Activated T-cell treated with anti-CD3 and anti-CD28 coated beads, Interleukin-2, amount 50 U/mL, for 72 hours (primary cell): ENCODE measurements at places on chromosomes 1 and 21. TPM values are rescaled to one million over a fixed set of nuclear protein-coding genes. Genes with fewer than 3 reads are reported as not detected.

Gene ATAD3B
- 25.3 TPM for total RNA-seq

GRCh38 chr1:55824251-55824640 is 609.1 kb upstream of the USP24 start:
- no peak overlapping the region for H3K27ac ChIP-seq
- no peaks in the 10 kb centered on the region for H3K4me1 ChIP-seq
- no peaks in the 10 kb centered on the region for H3K27me3 ChIP-seq
- H3K36me3 ChIP-seq, result no peaks in the 10 kb centered on the region
- DNase-seq, result no peak

Gene GJC2
- total RNA-seq, result 0.93 TPM

DNA sequence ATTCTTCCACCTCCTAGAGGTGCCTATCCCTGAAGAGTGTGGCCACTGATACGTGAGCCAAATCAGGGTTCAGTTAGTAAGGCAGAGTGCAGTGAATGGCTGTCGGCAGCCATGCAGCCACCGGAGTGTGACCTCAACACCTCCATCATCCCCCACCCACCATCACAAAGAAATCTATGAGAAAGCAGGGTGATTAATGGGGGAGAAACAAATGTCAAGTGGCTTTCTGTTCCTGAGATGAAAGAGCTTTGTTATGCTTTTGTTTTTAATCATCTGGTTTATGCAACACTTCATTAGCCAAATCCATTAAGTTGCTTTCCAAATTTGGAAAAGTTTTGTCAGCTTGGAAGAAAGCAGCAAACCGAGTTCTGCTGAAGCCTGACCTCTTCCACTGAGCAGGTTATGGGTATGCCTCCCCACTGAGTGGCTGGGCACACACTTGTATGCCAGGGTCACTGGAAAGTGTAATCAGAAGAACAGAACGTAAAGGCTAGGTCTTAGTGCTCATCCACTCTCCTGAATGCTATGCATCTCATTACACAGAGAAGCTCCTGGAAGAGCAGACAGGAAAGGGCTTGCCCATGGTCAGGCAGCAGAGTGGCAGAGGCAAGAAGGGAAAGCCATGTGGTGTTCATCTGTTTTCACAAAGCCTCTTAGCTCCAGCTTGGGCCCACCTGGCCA is 57.1 kb upstream of the ATP1B1 start:
- H3K27me3 ChIP-seq, result peaks cover 7% of the 10 kb centered on the region
- H3K27ac ChIP-seq, result no peak overlapping the region
- peak; percentile 63 for DNase-seq
- peaks cover 55% of the 10 kb centered on the region for H3K4me1 ChIP-seq
- peak overlapping the region; percentile 58 for H3K4me3 ChIP-seq

Gene RSBN1
- 23.9 TPM for total RNA-seq

- peaks cover 36% of the 10 kb centered on the region for H3K4me1 ChIP-seq
- DNase-seq, result peak; percentile 66
- peaks cover 4% of the 10 kb centered on the region for H3K36me3 ChIP-seq
- peak overlapping the region; percentile 89 for H3K4me3 ChIP-seq
- H3K27ac ChIP-seq, result peak overlapping the region; percentile 89
Measured at GRCh38 chr1:192809307-192810252, 741 bp downstream of the RGS2 start.

Gene SPRR2F
- total RNA-seq, result not detected

DNA sequence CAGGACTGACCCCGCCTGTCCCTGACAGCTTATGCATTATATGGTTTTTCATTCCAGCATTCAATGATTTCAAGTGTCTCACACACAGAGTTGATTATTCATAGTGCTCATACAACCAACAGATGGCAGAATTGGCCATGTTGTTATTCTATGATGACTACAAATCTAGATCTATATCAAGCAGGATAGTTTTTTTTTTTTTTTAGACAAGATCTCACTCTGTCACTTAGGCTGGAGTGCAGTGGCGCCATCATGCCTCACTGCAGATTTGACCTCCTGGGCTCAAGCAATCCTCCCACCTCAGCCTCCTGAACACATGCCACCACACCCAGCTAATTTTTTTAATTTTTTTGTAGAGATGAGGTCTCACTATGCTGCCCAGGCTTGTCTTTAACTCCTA is 40.1 kb upstream of the LRRC8D start:
- DNase-seq, result peak; percentile 28
- H3K4me1 ChIP-seq, result peaks cover 55% of the 10 kb centered on the region
- H3K27me3 ChIP-seq, result no peaks in the 10 kb centered on the region
- peak overlapping the region; percentile 82 for H3K4me3 ChIP-seq

DNA sequence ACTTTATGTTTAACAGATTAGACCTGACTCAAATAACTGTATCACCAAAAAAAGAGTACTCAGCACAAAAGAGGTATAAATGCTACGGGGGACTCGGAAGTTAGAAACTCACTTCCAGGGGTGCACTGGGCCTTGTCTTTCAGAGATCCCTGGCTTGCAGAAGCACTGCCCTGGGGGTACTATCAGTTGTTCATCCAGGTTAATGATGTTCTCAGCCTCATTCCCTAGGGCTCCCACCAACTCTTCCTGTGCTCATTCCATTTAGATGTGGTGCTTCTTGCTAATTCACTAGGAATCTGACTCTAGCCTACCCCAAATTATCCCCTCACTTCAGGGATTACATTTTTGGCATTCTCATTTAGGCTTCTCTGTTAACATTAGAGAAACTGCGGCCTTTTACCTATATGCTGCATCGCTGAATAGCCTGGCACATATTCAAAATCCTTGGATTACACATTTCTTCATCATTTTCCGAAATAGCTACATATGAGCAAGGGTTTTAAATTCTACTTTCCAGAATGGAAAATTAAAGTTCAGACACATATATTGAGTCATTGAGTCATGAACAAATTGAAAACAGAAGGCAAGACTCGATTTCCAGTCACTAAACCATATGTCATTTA is 338.5 kb downstream of the KCTD3 start:
- H3K4me1 ChIP-seq, result no peaks in the 10 kb centered on the region
- no peak for DNase-seq
- H3K36me3 ChIP-seq, result no peaks in the 10 kb centered on the region
- no peak overlapping the region for H3K27ac ChIP-seq
- no peaks in the 10 kb centered on the region for H3K27me3 ChIP-seq
- H3K4me3 ChIP-seq, result no peak overlapping the region

DNA sequence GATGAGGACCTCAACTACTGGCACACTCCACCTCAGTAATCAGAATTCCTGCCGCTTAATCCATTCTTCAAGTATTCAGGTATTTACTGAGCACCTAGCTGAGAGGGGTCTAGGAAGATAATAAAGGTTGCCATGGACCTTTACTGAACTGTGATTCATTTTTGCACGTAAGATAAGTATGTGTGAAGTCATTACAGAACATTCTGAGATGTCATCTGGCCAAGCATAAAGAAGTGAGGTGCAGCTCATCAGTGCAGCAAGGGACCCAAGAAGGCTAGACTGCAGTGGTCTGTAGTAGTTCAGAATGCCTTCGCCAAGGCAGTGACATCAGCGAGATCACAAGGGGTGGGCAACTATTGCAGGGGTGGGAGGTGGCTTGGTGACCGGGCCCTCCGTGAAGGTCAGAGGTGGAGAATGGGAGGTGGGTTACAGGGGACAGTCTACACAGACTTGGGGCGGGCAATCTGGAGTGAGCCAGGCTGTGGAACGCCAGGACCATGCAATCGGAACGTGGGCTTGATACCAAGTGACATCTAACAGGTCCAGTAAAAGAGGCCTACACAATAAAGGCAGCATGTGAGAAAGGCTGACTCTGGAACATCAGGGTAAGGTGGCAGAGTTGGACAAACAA is 107.4 kb downstream of the SLC45A1 start:
- peaks cover 9% of the 10 kb centered on the region for H3K36me3 ChIP-seq
- peak overlapping the region; percentile 97 for H3K4me3 ChIP-seq
- no peak overlapping the region for H3K27ac ChIP-seq
- no peak for DNase-seq
- H3K27me3 ChIP-seq, result no peaks in the 10 kb centered on the region

GRCh38 chr1:174023440-174023839 is 1.3 kb upstream of the RC3H1 start:
- H3K36me3 ChIP-seq, result peaks cover 7% of the 10 kb centered on the region
- peak overlapping the region; percentile 97 for H3K4me3 ChIP-seq
- peak overlapping the region; percentile 11 for H3K27ac ChIP-seq
- H3K4me1 ChIP-seq, result peaks cover 44% of the 10 kb centered on the region

GRCh38 chr1:228339059-228339704 is 67.5 kb downstream of the TRIM11 start:
- no peak for DNase-seq
- no peaks in the 10 kb centered on the region for H3K36me3 ChIP-seq
- no peak overlapping the region for H3K4me3 ChIP-seq

Gene TIE1
- 0.65 TPM for total RNA-seq

GRCh38 chr1:43854473-43854872 is 79.1 kb upstream of the ARTN start:
- peaks cover 6% of the 10 kb centered on the region for H3K36me3 ChIP-seq
- H3K4me1 ChIP-seq, result peaks cover 10% of the 10 kb centered on the region
- no peak overlapping the region for H3K4me3 ChIP-seq

GRCh38 chr1:76284842-76285241 is 210.3 kb downstream of the ST6GALNAC3 start:
- peaks cover 52% of the 10 kb centered on the region for H3K4me1 ChIP-seq
- no peak overlapping the region for H3K27ac ChIP-seq
- DNase-seq, result no peak
- no peak overlapping the region for H3K4me3 ChIP-seq
- no peaks in the 10 kb centered on the region for H3K36me3 ChIP-seq

DNA sequence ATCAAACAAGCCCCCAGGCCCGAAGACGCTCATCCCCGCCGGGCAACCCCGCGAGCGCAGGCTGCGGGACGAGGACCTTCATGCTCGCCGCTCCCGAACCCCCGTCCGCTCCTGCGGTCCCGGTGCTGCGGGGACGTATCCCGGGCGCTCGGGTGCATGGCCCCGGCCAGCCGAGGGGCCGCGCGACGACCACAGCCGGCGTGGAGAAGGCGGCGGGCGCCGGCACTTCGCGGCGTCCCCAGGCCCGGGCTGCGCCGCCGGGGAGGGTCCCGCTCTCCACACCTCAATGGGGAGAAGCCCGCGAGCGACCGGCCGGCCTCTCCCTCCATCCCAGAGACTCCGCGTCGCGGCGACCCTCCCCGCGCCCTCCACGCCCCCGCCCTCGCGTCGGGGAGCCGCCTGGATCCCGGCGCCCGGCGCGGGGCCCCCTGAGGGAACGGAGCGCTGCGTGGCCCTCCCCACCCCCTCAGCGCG is 401 bp downstream of the ERRFI1 start:
- peak overlapping the region; percentile 90 for H3K4me3 ChIP-seq
- H3K27me3 ChIP-seq, result peaks cover 69% of the 10 kb centered on the region
- H3K4me1 ChIP-seq, result peaks cover 12% of the 10 kb centered on the region
- H3K27ac ChIP-seq, result peak overlapping the region; percentile 68

GRCh38 chr21:42236014-42236413 is 17.1 kb downstream of the ABCG1 start:
- peak overlapping the region; percentile 79 for H3K4me3 ChIP-seq
- H3K27ac ChIP-seq, result peak overlapping the region; percentile 91
- peaks cover 81% of the 10 kb centered on the region for H3K4me1 ChIP-seq
- H3K36me3 ChIP-seq, result no peaks in the 10 kb centered on the region
- no peak for DNase-seq
- H3K27me3 ChIP-seq, result no peaks in the 10 kb centered on the region

Gene PLA2G5
- not detected for total RNA-seq
